ENCODE measurements at places on chromosomes 11 and 22. TPM values are rescaled to one million over a fixed set of nuclear protein-coding genes. Genes with fewer than 3 reads are reported as not detected.

GRCh38 chr11:72583177-72583553 lies 91.1 kb downstream of the PDE2A start:
- H3K36me3 ChIP-seq: no peaks in the 10 kb centered on the region
- no peak overlapping the region for H3K4me3 ChIP-seq
- DNase-seq: no peak
- no peaks in the 10 kb centered on the region for H3K27me3 ChIP-seq

DNA sequence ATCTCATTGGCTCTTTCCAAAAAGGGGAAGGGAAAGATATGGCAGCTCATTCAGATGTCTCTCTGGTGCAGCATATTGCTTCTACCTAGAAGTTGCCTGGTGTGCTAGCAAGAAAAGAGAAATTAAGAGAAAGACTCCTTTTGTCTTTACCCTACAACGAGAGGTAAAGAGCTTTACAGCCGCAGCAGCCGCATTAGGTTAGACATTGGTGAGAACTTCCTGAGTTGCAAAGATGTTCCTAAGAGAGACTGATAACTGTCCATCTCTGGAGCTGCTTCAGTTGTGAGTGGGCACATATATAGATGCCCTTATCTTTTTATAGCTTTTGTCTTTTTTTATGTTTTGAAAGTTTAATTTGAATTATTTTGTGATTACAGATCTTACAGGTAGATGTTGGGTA lies 80.8 kb upstream of the NNMT start:
- H3K27ac ChIP-seq: no peak overlapping the region
- H3K4me3 ChIP-seq: no peak overlapping the region
- H3K4me1 ChIP-seq: peaks cover 7% of the 10 kb centered on the region
- no peaks in the 10 kb centered on the region for H3K27me3 ChIP-seq
- no peak for DNase-seq

Gene DKK3
- total RNA-seq: not detected

DNA sequence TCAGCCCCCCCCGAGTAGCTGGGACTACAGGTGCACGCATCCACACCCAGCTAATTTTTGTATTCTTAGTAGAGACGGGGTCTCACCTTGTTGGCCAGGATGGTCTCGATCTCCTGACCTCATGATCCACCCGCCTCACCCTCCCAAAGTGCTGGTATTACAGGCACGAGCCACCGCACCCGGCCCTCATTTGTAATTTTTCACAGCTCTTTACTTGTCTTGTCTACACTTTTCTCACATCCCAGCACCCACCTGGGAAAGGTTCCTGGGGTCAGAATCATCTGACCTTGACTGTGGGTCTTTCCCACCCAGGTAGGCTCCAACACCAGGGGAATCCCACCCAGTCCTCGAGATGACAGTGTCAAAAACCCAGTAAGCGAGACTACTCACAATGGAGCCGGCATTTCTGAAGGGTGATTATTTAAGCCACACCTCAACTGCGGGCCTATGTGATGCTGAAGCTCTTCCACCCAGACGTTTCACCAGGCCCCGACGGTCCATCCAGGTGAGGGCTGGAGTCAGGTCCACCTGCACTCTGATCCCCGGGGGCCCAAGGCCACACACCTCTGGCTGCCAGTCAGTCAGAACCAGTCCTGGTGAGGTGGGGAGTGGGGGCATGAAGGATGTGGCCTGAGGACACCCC lies 23.4 kb downstream of the CELSR1 start:
- no peak overlapping the region for H3K4me3 ChIP-seq
- H3K27ac ChIP-seq: no peak overlapping the region
- no peak for DNase-seq
- no peaks in the 10 kb centered on the region for H3K27me3 ChIP-seq

DNA sequence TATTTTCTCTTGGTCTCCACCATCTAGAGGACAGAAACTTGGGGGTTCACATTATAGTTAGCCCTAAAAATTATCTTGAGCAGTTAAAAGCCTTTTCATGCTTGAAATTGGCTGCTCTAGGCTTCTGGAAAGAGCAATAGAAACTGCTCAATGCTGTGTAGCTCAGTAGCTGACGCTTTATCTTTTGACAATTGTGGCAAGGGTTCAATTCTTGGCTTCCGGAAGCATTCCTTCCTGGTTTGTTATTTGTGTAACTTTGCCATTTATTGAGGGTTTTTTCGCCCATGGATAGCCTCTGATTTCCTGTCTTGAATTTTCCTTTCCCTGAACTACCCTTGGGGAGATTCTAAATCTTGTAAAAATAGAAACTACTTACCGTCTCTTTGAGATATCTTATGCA lies 10.3 kb upstream of the OR56A1 start:
- H3K27me3 ChIP-seq: peaks cover 3% of the 10 kb centered on the region
- H3K4me1 ChIP-seq: no peaks in the 10 kb centered on the region
- H3K27ac ChIP-seq: no peak overlapping the region
- no peak for DNase-seq

Gene POLD4
- 42.0 TPM for total RNA-seq

Gene LGALS1
- total RNA-seq: 62.7 TPM

DNA sequence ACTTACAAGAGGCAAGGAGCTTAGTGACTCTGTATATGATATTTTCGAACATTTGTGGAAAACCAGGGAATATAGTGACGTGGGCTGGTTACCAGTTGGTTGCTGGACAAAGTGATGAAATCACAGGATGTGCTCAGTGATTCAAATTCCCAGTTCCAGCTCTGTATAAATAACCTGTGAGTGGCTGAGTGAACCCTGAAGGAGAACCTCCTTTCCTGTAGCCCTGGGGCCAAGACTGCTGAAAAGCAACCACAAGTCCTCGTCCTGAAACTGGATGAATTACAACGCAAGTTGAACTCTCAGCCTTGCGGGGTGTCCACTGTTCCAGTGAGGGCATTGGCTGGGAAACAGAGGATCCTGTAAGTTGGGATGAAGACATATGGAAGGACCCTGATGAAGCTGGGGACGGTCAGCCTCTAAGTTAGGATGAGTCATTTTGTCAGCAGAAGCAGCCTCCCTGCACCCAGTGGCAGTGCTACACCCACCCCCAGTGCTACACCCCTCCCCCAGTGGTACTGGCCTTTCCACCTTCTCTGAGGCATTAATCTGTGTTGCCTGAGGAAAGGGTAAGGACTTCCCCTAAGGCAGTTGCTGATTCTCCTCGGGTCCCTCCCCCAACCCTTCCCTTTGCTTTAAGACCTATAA lies 22.0 kb upstream of the CD81 start:
- H3K36me3 ChIP-seq: no peaks in the 10 kb centered on the region
- no peak overlapping the region for H3K4me3 ChIP-seq
- DNase-seq: no peak
- no peaks in the 10 kb centered on the region for H3K4me1 ChIP-seq
- H3K27ac ChIP-seq: no peak overlapping the region

- H3K4me3 ChIP-seq: no peak overlapping the region
- no peak overlapping the region for H3K27ac ChIP-seq
- H3K36me3 ChIP-seq: no peaks in the 10 kb centered on the region
- no peaks in the 10 kb centered on the region for H3K4me1 ChIP-seq
Measured at GRCh38 chr11:58121096-58121495, 4.2 kb downstream of the OR9I1 start.

GRCh38 chr11:21520244-21520643 lies 672.6 kb upstream of the ANO5 start:
- H3K4me3 ChIP-seq: no peak overlapping the region
- H3K27me3 ChIP-seq: no peaks in the 10 kb centered on the region
- H3K27ac ChIP-seq: no peak overlapping the region
- H3K4me1 ChIP-seq: no peaks in the 10 kb centered on the region

DNA sequence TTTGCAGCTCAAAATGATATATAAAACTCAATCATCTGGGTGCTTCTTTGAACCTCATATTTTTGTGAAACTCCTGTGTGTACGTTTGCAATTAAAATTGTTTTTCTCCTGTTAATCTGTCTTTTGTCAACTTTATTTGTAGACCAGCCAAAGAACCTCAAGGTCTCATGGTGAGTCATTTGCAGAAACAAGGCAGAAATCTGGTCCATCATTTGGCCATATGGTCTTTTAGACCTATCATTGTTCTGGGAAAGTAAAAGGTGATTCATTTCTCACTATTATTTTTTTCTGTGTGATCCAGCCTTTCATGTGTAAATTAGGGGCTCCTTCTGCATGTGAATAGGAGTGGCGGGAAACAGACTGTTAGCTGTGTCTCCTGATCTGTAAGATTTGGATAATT lies 399.1 kb upstream of the DDI1 start:
- H3K36me3 ChIP-seq: no peaks in the 10 kb centered on the region
- H3K27me3 ChIP-seq: peaks cover 2% of the 10 kb centered on the region
- no peak overlapping the region for H3K4me3 ChIP-seq
- no peaks in the 10 kb centered on the region for H3K4me1 ChIP-seq
- no peak overlapping the region for H3K27ac ChIP-seq

Gene PLAAT5
- total RNA-seq: not detected

Measured in activated naive CD4-positive, alpha-beta T cell treated with anti-CD3 and anti-CD28 coated beads for 36 hours (primary cell).